Natural killer cell (primary cell): ENCODE measurements at places on chromosomes 6 and 20. TPM values are rescaled to one million over a fixed set of nuclear protein-coding genes. Genes with fewer than 3 reads are reported as not detected.

Gene HEY2
- 0.93 TPM for total RNA-seq

Gene HLA-DMB
- 28.1 TPM for total RNA-seq

- no peak for DNase-seq
Measured at GRCh38 chr6:134413241-134413643, 95.3 kb upstream of the SGK1 start.

- DNase-seq = no peak
Measured at GRCh38 chr6:79167931-79168694, 66.4 kb downstream of the HMGN3 start.

DNA sequence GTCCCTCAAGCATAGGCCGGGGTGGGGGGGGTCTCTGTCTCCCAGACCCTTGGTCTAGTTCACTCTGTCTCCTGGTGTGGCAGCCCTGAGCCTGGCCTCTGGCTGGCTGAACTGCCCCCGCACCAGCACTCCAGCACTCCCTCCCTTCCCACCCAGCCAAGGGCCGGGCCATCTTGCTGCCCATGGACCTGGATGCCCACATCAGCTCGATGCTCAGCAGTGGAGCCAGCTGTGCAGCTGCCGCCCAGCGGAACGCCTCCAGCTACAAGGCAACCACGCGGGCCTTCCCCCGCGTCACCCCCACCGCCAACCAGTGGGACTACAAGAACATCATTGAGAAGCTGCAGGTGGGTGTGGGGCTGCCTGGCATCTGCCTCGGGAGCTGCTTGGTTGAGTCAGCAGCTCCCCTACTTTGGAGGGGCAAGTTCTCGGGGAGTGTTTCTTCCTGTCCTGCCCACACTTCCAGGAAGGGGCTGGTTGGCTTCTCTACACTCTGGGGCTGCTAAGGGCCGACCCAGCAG lies 28.4 kb downstream of the UQCC2 start:
- peak; percentile 41 for DNase-seq

DNA sequence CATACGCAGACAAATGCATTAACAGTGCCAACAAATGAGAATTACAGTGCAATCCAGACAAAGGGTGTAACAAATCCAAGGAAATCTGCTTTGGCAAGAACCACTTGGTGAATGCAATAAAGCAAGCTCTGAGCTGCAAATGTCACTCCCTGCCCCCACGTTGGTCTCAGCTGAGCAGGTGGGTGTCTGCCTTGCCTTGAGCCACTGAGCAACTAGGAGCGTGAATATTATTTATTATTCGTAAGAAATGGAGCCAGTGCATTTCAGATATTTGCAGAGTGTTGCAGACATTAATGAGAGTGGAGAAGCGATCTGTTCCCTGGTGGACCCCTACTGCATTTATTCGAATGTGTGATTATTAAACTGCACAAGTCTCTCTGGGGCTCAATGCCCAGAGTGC lies 36.6 kb upstream of the F13A1 start:
- no peak for DNase-seq

DNA sequence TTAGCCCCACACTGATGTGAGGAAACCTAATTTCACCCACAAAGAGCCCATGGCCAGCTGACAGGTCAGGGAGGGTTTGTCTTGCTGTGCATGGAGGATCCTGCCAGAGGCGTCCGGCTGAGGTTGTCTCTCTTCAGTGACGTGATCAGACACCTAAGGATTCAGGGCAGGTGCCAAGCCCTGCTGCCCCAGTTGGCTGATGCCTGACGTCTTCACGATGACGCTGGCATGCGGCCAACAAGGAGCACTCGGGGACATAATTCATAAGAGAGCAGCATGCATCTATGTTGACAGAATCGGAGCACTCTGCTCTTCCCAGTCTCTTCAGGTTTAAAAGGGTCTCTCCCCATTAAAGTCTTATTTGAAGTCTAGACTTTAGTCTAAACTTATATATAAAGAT lies 47.8 kb downstream of the PSMB1 start:
- DNase-seq = no peak

Gene EYA2
- total RNA-seq = not detected

DNA sequence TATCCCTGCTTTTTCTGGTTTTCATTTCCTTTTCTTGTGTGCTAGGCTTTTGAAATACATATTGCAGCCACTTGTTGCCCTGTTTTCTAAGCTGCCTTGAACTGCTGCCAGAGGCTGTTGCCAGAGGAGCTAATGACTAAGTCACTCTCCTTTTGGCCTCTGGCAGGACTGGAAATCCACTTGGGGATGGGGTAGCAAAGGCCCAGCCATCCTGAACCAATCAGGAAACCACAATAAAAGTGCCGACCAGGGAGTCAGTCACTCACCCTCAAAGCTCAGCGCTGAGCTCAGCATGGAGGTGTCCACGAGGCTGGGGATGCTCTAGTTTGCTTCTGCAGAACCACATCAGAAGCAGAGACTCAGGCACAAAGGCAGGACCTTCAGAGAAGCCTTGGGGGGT lies 813.0 kb downstream of the DHX35 start:
- DNase-seq = no peak

- no peak for DNase-seq
Measured at GRCh38 chr6:35216851-35217811, 3.4 kb downstream of the SCUBE3 start.

Gene IL17F
- not detected for total RNA-seq

DNA sequence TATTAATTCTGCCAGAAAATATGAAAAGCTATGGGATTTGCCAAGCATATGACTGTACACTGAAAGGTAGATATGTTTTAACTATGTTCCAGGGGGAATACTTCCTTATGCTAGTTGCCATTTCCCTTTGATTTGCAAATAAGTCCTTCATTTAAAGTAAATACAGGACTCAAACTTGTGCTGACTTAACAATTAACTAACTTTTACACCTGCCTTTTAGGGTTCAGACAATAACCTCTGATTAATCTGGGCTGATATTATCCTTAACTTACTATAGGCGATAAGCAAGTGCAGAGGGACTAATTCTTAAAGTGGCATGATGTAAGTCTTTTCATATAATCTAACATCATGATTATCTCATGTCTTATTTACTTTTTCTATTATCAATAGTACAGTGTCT lies 143.1 kb downstream of the AHI1 start:
- DNase-seq = no peak

DNA sequence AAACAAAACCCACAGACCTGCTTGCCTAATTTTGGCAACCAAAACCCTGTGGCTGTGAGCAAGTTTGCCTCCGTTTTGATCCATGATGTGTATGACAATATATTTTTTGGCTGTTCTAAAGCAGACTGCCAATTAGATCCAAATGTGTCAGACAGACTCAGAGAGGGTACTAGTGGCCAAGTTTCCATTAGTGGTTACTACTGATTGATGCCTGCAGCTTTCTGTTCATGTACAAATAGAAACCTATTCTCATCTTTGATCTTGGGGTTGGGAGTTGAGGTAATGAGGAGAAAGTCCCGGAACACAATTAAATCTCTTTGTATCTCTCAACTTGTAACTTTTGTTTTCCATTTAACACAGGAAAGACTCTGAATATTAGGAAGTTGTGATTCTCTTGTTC lies 100.9 kb downstream of the RNF144B start:
- no peak for DNase-seq

DNA sequence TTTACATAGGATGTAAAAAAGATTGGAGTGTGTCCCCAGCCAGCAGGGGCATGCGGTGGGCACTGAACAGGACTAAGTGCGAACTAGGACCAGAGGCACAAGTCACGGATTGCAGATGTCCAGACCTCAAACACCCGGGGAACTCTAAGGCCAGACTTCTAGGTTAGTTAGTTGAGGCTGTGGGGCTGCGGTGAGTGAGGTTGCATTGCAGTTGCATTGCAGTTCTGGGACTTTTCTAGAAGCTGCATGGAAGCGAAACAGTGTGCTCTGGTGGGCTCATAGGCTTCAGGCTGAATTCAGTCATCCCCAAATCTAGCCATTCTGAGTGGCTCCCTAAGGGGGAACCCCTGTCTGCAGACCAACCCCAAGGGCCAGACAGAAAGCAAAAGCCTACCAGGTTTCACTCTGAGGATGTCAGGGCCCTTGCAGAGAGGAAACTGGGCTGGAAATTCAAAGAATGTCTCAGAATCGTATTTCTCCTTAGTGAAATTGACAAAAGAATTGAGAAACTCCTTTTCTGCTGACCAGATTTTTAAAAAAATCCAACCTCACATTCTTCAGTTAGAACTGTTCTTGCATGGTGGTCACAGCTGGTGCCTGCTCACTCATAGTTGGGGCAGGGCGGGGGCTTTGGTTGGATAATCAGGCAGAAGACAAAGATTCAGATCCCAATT lies 182.8 kb downstream of the ZDHHC14 start:
- DNase-seq = no peak

- DNase-seq = no peak
Measured at GRCh38 chr6:55758156-55758937, 117.0 kb downstream of the BMP5 start.

- DNase-seq = no peak
Measured at GRCh38 chr6:34514112-34514511, 42.0 kb downstream of the SPDEF start.

Gene ZFP57
- 12.8 TPM for total RNA-seq

DNA sequence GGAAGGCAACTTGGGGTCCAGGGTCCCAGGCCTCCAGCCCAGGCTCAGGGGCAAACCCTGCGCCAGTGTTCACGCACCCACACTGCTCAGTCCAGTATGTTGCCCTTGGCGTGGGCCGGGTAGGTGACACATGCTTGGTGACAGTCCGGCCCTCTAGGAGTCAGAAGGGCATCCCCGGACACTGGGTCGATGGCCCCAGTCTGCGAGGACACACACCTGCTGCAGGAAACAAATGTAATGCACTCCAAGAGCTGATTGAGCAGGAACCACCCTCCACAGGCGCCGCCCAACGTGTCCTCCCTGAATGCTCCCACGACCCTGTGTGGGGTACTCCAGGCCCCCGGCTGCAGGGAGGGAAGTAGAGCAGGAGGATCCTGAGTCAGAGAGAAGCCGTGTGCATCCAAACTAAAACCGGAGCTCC lies 160.7 kb downstream of the DLL1 start:
- no peak for DNase-seq

Gene AHCY
- 8.3 TPM for total RNA-seq

GRCh38 chr6:68975064-68975463 lies 340.0 kb downstream of the ADGRB3 start:
- DNase-seq = no peak

GRCh38 chr6:156420172-156420993 lies 356.8 kb upstream of the ARID1B start:
- no peak for DNase-seq

- no peak for DNase-seq
Measured at GRCh38 chr6:154457881-154458284, 52.6 kb downstream of the CNKSR3 start.

DNA sequence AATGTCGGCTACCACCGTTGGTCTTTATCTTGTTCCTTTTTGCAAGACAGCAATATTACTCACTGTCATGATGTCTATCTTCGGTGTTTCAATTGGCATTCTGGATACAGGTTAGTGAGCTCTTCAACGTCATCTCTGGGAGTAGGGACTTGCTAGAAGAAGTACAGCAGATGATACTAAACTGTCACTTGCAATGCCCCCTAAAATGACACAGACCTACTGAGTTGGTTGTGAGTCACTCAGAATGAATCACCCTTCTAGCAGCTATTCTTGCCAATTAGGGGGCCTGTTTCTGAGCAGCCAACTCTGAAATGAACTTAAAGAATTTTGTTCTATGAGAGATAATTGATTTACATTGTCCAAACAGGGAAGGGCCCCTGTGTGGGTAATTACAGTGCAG lies 176.5 kb downstream of the SLC16A10 start:
- no peak for DNase-seq

Gene EYS
- total RNA-seq = 0.55 TPM

Gene MEI4
- not detected for total RNA-seq

- DNase-seq = no peak
Measured at GRCh38 chr6:34795836-34796425, 4.0 kb downstream of the BLTP3A start.

Gene C20orf141
- total RNA-seq = not detected

Gene PNLDC1
- not detected for total RNA-seq

DNA sequence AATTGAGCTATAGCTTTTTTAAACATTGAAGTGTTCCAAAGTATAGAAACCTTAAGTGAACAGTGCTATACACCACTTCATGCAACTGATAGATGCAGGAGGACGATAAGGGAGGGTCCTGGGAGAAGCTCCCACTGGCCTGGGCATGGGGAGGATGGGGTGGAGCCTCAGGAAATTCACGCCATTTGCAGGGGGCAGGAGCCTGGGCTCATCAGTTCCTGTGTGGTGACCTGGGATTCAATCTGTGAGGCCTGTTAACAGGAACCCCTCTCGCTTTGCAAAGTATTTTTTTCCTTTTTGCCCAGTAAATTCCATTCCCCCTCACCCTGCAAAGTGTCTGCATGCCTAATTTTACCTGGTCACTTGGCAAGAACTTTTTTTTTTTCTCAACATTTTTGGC lies 11.0 kb upstream of the ASCC3 start:
- no peak for DNase-seq

DNA sequence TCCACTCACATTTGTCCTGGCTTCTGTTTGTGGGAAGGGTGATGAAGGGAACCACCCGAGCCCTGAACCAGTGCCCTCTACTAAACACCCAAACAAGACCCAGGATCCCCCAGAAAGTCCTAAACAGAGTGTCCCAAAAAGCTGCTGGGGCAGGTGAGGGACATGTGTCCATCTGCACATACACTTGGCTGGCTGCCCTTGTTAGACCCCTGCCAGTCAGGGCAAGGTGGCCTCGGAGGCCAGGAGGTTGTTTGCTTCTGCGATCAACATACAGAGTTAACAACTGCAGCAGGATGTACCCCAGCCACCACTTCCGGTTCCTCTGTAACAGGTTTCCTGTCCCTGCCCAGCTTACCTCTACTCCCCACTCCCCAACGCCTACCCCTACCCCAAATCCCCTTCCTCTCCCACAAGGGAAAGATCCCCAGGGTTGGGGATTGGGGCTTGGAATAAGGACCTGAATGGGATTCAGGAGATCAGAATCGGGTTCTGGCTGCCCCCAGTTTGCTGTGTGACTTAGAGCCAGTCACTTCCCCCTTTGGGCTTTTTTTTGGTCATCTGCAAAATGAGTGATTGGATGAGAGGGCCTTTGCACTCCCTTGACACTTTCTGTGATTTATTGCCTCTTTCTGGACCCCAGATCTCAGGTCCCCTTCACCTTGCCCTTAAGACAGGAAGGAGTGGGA lies 13.9 kb downstream of the DEF6 start:
- peak; percentile 83 for DNase-seq

GRCh38 chr20:38112261-38112929 lies 52.7 kb downstream of the TGM2 start:
- DNase-seq = no peak

DNA sequence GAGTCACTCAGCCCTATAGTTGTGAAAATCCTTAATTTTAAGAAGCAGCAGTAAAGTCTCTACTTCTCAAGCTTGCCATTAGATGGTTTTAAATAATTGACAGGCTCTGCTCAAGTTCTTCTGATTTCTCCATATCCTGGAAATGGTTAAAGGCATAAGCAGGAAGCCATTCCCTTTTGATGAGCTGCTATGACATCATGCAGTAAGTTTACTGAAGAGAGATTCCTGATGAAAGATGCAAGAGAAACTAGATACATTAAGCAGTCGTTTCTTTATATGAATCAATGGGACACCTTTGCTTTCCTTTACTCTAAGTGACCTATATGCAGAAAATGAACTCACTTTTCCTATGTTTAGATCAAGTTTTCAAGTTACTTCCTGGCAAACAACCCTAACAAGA lies 9.8 kb downstream of the POPDC3 start:
- DNase-seq = no peak

Gene MMP24
- 0.16 TPM for total RNA-seq
